Activated CD8-positive, alpha-beta T cell treated with anti-CD3 and anti-CD28 coated beads for 36 hours (primary cell): ENCODE measurements at places on chromosomes 2 and 18.
A peak's percentile ranks its signal among the peaks of the same experiment; 100 is the strongest.

GRCh38 chr2:170227951-170228350 lies 50.0 kb downstream of the MYO3B start:
- DNase-seq: no peak

GRCh38 chr2:232441147-232441651 lies 14.8 kb upstream of the ALPI start:
- no peak for DNase-seq

GRCh38 chr18:36186461-36187192 lies 670 bp upstream of the MOCOS start:
- peak; percentile 40 for DNase-seq

GRCh38 chr18:33873112-33873511 lies 295.1 kb downstream of the ASXL3 start:
- DNase-seq: no peak

- no peak for DNase-seq
Measured at GRCh38 chr2:179619947-179620467, 241.4 kb downstream of the ZNF385B start.

DNA sequence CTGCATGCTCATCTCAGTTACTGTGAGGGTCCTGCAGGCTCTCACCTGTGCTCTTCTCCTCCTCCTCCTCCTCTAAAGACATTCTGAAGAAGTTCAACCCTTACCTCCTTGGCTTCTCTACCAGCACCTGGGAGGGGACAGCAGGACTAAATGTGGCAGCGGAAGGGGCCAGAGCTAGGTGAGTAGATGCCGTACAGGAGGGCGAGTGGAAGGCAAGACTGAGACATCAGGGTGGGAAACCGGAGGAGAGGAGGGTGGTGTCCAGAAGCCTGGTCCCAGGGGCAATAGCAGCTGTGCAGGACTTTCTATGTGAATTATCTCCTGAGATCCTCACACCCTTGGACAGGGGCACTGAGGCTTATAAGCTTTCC lies 124.9 kb downstream of the PLB1 start:
- no peak for DNase-seq

- no peak for DNase-seq
Measured at GRCh38 chr2:97907369-97908100, 88.2 kb downstream of the TMEM131 start.

DNA sequence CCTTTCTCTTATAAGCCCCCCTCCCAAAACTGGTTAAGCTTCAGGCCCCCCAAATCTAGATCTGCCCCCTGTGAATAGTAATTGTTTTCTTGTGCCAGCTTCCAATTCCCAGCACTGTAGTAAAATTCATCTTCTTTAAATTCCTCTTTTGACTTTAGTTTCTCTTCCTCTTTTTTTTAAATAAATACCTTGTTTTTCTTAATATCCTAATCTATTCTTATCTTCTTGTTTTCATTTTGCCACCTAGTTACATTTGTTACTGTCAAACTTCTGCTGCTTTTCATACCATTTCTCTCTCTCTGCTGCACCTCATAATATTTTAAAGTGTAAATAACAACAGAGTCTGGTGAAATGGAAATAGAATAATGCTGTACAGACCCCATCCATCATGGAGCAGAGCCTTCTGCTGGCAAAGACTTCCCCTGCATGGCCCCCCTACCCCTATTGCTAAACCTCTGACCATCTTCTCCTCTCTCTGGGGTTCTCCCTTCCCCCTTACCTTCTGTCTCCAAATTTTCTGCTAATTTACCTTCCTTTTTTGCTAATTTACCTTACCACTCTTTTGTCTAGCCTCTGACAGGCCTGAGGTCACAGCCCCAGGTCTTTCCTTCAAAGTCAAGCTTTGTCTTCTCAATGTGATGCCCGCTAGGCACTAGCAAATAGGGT lies 94.9 kb upstream of the PAPOLG start:
- DNase-seq: no peak

- DNase-seq: no peak
Measured at GRCh38 chr2:44549856-44550255, 188.1 kb downstream of the CAMKMT start.

DNA sequence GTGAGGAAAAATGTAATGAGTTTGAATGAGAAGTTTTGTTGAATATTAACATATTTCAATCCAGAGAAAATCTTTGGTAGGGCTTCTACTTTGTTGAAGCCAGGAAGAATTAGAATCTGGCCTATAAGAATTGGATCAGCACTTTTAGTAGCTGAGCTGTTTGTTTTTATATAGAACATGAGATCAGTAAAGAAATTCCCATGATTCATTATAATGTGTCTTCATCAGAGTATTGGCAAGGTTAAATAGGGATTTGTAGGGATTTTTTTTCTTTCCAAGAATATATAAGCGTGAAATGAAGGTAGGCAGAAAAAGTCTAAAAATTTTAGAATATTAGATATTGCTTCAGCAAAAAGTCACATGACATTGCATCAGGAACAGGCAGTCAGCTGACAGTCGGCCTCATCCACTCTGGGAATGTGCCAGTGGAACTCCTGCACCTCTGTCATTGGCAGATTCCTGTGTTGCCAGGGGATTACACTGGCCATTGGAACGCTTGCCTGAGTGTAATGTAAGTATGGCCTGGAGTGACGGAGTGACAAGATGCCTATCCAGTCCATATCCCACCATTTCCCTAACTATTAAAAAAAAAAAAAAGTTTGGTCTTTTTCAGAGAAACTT lies 60.6 kb downstream of the SERTAD2 start:
- no peak for DNase-seq

DNA sequence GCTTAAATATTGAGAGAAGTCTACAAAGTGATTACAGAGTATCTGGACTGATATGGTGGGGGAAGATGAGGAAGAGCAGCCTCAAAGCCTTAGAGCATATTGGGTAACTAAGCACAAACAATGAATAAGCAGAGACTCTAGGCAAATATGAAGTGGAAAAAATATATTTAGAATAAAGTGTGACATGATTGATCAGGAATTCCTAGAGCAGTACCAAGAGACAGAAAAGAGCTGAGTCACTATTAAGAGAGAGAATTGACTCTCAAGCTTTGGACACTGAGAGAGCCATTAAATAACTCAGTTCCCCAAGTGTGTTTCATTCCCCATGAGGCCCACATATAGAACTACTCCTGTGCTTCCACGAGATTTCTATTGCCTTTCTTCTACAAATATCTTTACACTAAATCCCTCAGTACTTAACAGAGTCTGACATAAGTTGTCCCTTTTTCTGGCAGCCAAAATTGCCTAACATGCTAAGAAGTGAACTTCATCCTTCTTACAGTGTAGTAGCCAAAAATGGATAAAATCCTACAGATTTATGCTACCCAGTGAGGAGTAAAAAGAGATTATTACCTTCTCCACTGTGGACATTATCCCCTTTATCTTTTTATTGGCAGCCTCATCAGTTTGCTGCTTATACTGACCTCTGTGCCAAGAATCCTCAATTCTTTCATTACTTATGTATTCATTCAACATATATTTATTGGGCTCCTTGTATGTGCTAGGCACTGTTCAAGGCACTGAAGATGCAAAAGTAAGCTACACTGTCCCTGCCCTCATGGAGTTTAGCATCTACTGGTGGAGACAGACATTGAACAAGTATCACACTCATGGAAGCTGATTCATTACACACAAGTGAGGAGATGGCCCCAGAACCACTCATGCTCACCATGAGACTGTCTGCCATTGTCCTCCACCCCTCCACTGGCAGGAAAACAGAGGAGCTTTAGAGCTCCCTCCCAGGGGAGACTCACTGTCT lies 45.4 kb downstream of the SLC40A1 start:
- no peak for DNase-seq

DNA sequence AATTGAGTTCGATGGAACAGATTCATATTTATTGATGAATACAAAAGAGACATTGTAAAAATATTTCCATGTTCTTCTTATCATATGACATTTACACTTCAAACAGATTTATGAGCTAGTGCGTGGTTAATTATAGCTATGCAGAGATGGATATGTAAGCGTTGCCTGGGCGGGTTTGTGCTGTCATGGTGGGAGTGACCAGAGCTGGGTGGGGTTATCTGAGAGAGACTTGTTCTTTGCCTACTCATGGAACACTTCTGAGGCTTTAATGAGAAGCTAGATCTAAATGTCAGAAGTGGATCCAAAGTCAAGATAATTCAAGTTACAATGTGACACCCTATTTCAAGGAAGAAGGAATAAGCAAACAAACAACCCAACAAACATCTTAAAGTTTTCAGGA lies 162.3 kb upstream of the ZEB2 start:
- no peak for DNase-seq

DNA sequence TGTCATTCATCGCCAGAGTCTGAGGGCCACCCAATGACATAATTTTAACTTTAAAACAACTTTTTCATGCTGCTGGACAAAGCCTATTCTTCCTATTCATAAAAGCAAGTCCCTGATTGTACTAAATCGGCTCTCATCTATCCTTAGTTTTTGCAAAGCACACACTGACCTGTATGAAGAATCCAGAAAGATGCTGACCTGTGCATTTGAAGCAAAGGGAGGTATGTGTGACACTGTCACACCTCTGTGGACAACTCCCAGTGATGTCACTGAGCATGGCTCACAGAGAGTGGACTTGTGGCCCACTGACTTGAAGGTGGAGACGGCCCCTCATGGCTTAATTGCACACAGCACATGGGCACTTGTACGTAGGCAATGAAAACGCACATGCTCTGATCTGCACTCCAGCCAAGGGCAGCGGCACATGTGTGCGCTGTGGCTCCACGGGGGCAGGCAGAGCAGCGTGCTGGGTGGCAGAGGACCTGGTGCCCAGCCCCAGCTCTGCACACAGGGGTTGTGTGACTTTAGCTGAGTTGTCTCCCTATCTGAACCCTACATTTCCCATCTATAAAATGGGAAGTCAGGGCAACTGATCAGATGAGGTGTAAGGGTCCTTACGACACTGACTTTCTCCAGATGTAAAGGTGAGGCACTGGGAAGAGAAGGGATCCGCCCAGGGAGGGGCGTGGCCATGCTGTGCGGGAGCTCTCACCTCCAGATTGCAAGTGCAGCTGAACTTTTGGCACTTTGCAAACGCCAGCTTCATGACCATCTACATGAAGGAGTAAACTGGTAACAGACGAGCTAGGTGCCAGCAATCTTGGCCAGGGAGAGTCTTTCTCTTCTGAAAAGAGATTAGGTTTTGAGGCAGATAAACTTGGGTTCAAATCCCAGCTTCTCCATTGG lies 14.3 kb upstream of the ODC1 start:
- no peak for DNase-seq

DNA sequence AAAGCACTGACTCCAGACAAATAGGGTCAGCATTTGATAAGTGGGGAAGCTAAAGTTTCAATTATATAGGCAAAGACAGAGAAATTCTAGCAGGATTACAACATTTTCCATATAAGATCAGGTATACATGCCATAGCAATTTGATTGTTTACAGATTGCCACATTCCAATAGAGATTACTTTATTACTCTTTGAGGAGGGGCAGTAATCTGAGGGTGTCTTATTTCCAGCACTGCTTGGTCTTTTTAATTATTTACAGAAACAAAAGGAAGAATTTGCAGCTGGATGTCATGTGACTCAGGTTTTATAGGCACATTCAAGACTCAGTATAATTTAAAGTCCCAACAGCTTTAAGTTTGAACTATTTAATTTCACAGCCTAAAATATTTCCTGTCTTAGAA lies 42.5 kb upstream of the GPR39 start:
- no peak for DNase-seq

GRCh38 chr2:99857867-99858444 lies 284.4 kb downstream of the AFF3 start:
- DNase-seq: no peak

- DNase-seq: no peak
Measured at GRCh38 chr18:31583185-31583854, 8.4 kb upstream of the TTR start.

GRCh38 chr18:49100226-49100968 lies 149.6 kb upstream of the SMAD7 start:
- DNase-seq: no peak

DNA sequence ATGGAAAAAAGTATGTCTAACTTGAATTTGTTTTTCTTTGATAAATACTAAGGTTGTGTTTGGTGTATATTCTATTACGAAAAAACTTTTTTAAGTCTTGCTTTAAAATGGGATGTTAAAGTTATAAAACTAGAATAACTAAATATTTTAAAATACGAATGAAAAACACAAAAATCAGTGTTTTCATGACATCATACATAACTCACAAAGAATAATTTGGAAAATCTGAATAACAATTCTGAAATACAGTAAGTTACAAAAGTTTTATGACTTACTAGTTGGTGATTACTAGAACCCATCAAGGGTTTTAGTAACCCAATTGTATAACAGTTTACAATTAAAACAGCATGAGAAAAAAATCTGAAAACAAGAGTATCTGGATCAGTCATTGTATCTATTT lies 61.2 kb downstream of the PIGN start:
- no peak for DNase-seq

DNA sequence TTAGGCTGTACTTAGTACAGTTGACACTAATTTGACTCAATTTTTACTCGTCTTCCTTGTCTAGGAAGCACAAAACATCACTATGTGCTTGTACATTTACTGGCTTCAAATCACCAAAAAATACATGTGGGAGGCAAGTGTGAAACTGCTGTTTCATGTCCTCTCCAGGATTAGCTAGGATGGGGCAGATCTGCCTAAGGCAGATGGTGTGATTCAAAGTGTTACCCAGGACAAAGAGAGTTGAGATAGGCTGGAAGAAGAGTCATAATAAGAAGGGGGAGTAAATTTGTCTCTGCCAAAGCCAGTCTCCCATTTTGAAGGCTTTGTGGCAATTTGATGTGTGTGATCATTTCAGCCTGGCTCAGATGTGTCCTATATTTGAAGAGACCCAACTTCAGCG lies 821.6 kb upstream of the ZEB2 start:
- no peak for DNase-seq

GRCh38 chr2:113888641-113889470 lies 1.0 kb upstream of the ACTR3 start:
- DNase-seq: no peak

DNA sequence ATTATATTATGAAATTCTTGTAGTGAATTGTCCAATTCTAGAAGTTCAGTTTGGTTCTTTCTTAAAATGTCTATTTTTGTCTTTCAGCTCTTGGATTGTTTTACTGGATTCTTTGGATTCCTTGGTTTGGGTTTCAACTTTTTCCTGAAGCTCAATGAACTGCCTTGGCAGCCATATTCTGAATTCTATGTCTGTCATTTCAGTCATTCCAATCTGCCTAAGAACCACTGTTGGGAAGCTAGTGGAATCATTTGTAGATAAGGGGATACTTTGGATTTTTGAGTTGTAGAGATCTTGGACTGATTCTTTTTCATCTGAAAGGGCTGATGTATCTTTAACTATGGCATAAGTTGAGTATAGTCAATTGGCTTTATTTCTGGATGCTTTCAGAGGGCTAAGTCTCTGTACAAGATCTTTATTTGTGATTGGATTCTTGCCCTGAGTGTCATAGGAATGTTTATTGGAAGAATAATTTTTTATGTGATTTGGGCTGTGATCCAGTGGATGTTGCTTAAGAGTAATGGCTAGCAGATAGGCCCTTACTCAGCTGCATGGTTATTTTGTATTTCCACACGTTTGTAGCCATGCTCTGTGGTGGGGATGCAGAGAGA lies 42.3 kb downstream of the SERPINB7 start:
- no peak for DNase-seq

GRCh38 chr2:60830991-60831390 lies 50.4 kb upstream of the REL start:
- no peak for DNase-seq
